Keratinocyte (primary cell): ENCODE measurements at places on chromosomes 6 and 20. TPM values are rescaled to one million over a fixed set of nuclear protein-coding genes. Genes with fewer than 3 reads are reported as not detected.

The LPA gene
- 0.03 TPM in 1 of 3 replicates, not detected in the others for polyA plus RNA-seq

The ETV7 gene
- 0.22 to 0.27 TPM (median 0.25 TPM) in 3 replicates for polyA plus RNA-seq

The SLC24A3 gene
- polyA plus RNA-seq, result 0.17 to 0.37 TPM (median 0.36 TPM) in 3 replicates

- H3K27ac ChIP-seq, result no peak overlapping the region
- no peaks in the 10 kb centered on the region for H3K36me3 ChIP-seq
- H3K27me3 ChIP-seq, result no peaks in the 10 kb centered on the region
These were observed 98.3 kb upstream of the CHD6 start for GRCh38 chr20:41716436-41716835.

DNA sequence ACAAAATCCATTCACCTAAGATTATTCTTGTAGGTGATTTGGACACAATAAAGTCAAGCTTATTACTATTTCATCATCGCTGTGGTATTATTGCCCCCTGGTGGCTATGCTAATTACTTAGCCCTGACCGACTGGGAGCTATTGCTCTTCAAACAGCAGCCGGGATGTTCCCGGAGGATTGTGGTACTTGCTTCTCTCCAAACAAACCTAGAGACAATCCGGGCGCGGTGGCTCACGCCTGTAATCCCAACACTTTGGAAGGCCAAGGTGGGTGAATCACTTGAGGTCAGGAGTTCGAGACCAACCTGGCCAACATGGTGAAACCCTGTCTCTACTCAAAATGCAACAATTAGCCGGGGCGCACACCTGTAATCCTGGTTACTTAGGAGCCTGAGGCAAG, 15.4 kb upstream of the STMND1 start:
- H3K27me3 ChIP-seq, result no peaks in the 10 kb centered on the region
- H3K27ac ChIP-seq, result no peak overlapping the region
- H3K4me1 ChIP-seq, result no peaks in the 10 kb centered on the region
- H3K36me3 ChIP-seq, result no peaks in the 10 kb centered on the region
- peak; percentile 40 for DNase-seq

- H3K27ac ChIP-seq, result no peak overlapping the region
- H3K4me3 ChIP-seq, result no peak overlapping the region
- no peaks in the 10 kb centered on the region for H3K4me1 ChIP-seq
- DNase-seq, result no peak
- no peaks in the 10 kb centered on the region for H3K36me3 ChIP-seq
These were observed 192.0 kb downstream of the GRIK2 start for GRCh38 chr6:101585501-101585900.
